ENCODE measurements at places on chromosomes 3 and 15.

GRCh38 chr15:77622934-77623754, 9.6 kb downstream of the LINGO1 start:
- DNase-seq, result no peak

GRCh38 chr3:186746008-186746407, 28.8 kb downstream of the KNG1 start:
- DNase-seq, result no peak

- DNase-seq, result no peak
Observed at GRCh38 chr15:68693071-68693470, 114.3 kb downstream of the CORO2B start.

DNA sequence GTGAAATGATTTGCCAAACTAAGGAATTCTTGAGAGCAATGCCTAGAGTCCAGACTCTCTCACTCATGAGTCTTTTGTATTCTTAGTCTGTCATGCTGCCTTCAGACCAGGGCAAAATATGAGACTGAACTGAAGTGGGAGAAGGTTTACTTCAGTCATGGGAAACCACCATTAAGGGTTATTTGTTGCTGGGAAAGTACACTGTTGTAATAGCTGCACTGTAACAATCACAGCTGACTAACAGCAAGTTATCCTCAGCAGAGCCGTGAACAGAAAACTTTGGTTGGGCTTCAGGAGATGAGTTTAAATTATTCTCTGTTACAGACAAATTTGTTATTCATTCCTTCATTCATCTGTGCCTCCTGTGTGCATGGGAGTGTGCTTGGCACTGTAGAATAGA, 258.5 kb downstream of the ROBO2 start:
- DNase-seq, result no peak

DNA sequence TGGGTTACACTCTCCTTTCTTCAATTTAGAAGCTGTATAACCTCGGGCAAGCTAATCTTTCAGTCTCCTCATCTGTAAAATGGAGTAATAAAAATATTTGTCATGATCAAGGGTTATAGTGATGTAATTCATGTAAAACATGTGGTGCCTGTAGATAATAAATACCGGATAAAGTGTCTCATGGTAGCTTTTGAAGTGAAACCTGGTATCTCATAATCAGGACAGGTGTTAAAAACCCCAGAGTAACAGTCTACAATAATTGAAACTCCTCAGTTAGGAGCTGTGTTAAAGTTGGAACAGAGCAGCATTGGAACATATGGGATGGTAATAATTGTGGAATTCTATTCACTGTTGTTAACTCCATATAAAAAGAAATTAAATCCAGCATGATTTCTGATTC, 884 bp upstream of the KNL1 start:
- no peak for DNase-seq

DNA sequence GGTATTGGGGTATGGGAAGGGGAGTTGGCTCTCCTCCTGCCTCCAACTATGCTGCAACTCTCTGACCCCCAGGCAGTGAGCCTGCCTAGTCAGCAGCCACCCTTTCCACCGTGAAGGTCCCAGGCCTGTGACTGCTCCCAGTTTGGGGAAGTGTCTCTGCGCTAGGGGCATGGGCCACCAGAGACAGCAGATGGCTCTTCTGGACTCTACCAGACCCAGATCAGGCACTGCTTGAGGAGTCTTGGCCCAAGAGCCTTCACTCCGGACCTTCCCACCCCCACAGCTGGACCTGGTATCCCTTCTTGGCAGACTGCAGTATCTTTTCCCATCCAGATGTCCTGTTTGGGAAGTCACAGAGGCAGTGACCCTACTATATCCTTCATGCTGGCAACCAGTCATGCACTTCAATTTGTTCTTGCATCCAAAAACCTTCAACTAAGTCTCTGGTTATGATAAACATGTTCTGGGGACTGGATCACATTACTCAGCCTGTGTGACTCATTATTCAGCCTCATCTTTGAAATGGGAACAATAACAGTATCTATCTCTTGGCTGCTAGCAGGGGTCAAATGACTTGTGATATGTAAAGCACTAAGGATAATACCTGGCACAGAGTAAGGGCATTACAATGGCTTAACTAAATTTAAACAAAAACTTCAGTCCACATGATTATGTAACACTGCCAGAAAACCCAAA, 62.7 kb downstream of the POMGNT2 start:
- no peak for DNase-seq

DNA sequence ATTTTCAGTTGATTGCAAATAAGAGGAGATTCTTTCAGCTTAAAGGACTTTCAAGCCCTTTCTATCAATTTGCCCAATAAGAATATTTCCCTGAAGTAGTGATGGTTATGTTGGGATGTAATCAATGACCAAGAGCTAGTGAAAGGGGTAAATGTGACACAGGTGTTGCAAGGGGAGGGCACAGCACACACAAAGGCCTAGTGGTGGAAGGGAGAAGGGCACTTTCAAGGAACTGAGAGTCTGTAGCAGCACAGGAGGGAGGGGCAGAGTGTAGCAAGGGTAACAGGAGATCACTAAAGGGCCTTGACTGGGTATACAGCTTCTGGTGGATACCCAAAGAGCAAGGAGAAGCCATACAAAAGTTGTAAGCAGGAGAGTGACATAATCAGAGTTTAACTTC, 217.8 kb upstream of the ARHGEF26 start:
- no peak for DNase-seq

DNA sequence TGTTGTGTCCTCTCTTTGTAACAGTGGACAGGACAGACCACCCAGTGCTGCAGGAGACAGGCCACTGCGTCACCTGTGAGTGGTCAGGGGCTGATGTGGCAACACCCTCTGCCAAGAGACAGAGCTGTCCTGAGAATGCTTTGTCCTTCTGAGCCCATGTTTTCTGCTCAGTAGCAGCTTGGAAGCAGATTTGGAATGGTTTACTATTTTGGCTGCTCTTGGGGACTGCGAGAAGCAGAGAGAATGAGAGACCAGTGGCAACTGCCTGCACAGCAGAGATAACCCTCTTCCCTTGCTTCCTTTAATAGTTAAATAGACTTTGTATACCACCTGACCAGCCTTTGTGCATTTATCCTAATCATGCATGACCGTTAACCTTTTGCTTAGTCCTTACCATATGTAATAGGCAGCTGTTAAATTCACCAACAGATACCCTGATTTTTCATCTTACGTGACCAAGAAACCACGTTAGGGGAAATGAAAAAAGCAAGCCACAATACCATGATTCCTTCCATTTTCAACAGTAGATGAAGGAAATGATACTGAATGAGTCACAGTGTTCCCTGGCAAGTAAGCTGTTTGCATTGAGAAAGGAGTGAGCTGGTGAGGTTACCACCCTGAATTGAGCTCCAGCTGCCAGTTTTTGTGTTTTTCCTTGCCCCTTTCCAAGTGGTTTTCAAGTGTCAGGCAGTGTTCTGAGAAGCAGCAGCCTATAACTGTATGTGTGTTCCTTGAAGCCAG, 35.5 kb downstream of the B3GALNT1 start:
- no peak for DNase-seq

DNA sequence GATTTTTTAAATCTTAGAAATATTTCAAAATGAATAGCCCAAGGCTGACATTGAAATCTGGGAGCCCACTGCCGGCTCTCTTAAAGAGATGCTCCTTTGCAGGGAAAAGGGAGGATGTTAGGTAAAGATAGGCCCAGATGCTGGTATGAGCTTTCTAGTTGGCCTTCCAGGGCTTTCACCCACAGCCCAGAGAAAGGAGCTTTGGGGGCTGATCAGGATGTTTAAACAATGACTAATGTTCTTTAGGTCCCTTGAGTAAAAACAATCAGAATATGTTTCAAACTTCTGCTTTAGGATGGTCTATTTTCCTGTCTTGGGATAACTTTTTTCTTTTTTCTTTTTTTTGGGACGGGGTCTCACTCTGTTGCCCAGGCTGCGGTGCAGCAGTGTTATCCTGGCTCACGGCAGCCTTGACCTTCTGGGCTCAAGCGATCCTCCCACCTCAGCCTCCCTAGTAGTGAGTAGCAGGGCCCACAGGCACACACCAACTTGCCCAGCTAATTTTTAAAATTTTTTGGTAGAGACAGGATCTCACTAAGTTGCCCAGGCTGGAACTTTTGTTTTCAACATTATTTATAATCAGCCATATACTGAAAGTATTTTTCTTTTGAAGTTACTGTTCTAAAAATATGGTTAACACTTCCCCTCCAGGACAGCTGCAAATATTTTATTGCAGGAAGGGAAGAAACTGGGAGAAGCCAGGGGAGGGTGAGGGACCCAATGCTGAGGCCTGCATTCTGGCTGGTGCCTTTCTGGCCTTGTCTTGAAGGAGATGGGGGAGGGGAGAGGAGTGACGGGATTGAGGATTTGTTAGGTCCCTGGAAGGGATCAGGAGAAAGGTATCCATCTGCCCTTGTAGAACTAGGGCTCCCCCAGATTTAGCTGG, 70.1 kb downstream of the TRAK1 start:
- no peak for DNase-seq

GRCh38 chr3:175005193-175005592, 146.1 kb downstream of the NAALADL2 start:
- DNase-seq, result no peak

DNA sequence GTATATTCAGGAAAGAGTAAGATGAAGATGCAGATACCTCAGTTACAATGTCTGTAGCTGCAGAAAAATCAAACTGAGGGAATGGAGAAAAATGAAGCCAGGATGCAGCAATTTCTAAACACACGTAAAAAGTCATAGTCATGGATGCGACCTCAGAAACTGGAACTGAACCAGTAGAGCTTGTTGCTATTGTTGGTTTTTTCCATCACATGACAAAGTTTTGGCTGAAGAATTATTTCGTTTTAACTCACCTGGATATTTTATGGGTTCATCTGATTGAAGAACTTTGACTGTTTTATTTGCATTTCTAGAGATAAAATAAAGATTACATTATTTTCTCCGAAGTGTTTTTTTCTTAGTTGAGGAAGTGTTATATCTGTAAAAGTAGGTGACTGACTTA, 591.2 kb downstream of the ZBBX start:
- no peak for DNase-seq

DNA sequence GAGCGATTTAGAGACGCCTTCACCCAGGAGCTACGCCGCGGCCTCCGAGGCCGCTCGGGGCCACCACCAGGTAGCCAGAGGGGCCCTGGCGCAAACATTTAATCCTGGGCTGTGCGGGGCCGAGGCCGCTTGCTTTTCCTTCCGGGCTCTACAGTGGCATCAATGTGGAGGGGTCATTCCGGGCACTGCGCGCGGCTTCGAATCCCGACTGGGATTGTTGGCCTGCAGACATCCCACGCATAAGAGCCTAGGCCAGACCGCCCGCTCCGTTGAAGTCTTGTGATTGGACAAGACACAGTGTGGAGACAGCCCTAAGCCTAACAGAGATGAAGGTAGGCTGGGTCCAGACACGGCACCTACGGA, 568 bp upstream of the NCBP2 start:
- DNase-seq, result no peak

DNA sequence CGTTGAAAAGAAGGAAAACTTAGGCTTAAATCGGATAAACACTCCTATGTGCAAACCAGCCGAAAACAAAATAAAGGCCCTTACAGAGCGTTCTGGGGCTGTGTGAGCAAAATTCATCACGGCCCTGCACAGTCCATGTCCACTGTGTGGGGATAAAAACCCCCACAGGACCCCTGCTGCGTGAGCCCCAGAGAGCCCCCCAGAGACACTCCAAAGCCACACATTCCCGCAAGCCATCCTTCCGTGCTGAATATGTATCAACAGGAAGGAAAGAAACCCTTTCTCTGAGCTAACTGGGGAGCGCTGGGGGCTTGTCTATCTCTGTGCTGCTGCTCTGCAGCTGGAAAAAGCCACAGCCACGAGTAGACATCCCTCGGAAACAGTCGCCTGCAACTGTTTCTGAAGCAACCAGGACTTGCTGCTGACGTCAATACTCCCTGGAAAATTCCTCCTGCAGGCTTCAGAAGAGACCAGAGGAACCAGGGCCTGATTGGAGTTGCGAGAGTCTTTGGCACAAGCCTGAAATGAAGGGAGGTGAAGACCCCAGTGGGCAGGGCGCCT, 72.7 kb downstream of the NUP210 start:
- no peak for DNase-seq

- DNase-seq, result no peak
Observed at GRCh38 chr15:28184166-28184565, 85.1 kb upstream of the OCA2 start.
